WTC11 (cell line): ENCODE measurements at places on chromosomes 5 and 9. TPM values are rescaled to one million over a fixed set of nuclear protein-coding genes. Genes with fewer than 3 reads are reported as not detected.
A peak's percentile ranks its signal among the peaks of the same experiment; 100 is the strongest.

DNA sequence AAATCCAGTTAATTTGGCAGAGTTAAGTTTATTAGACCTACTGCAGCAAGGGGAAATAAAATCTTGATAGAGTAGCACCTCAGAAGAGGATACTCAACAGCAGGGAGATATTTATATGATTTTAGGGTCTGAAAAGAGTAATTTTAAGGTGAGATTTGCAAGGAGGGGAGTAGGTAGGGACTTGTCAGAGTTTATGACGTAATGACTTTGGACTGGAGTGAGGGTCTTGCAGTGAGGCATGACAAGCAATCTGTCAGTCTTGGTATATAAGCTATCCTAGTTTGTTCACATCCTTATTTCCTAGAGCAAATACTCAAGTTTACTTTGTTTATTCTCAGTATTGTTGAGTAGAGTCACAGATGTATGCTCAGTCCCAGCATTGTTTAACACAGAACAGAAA is 722.6 kb downstream of the TLE4 start:
- peaks cover 15% of the 10 kb centered on the region for H3K36me3 ChIP-seq
- no peak overlapping the region for H3K4me3 ChIP-seq
- H3K4me1 ChIP-seq, result no peaks in the 10 kb centered on the region
- H3K27ac ChIP-seq, result no peak overlapping the region

The OCLN gene
- total RNA-seq, result 58.3 to 73.2 TPM (median 70.6 TPM) in 3 replicates

DNA sequence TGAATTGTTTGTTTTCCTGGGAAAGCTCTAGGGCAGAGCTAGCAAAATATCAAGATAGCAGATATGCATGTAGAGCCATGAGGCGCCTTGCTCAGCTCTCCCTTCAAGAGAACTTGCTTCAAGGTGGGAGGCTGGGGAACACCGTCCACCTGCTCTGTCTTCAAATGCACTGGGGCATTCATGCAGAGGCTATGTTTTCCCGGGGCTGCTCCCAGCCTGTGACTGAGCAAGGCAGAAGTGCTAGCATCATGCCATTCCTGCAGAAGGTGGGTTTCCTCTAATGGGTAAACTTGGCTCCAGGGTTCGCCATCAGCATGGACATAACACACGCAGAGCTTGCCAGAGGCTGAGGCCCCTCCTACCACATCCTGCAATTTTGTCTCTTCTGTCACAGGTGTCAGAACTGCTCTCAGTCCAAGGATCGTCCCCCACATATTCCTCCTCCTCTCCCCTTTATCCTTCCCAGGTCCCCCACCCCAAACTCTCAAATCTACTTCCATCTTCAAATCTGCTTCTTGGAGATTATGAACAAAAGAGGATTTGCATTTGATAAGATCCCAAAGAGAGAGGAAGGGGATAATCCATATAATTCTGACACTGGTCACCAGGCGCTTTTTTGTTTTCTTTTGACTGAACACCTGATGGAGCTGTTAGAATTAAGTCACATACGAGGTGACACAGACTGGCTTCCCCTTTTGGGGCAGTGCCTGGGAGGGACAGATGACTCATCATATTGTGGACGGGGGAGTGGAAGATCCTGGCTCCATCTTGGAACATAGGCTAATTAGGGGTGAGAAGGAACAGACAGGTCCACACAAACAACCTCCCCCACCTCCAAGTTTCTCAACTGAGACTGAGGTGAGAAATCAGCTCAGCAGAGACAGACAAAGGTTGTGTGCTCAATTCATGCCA is 85.0 kb upstream of the TAF11L2 start:
- H3K4me1 ChIP-seq, result peaks cover 30% of the 10 kb centered on the region
- peaks cover 5% of the 10 kb centered on the region for H3K27me3 ChIP-seq
- peaks cover 5% of the 10 kb centered on the region; the same call in 1 of the 2 replicates for H3K36me3 ChIP-seq
- H3K27ac ChIP-seq, result no peak overlapping the region

The OR1Q1 gene
- total RNA-seq, result not detected in 3 replicates

The SLC4A9 gene
- 0.37 to 0.76 TPM (median 0.50 TPM) in 3 replicates for total RNA-seq

DNA sequence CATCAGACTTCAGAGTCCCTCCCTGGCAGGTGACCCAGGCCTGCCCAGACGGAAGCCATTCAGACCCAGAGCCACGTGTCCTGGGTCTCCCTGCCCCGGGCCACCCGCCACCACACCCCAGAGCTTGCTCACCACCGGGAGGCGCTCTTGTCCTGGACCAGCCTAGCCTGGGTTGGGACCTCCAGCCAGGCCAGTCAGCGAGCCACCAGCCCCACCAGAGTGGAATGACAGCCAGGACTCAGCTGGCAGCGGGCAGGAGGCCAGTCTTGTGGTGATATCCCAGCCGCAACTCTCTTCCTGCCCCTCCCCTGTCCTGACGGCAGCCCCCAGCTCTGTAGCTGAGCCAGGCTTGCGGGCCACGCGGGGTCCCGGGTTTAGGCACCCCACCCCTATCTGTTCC is 1.7 kb upstream of the PTGDS start:
- peaks cover 3% of the 10 kb centered on the region; the same call in 1 of the 2 replicates for H3K27me3 ChIP-seq
- H3K4me1 ChIP-seq, result peaks cover 3% of the 10 kb centered on the region; the same call in 1 of the 2 replicates
- H3K4me3 ChIP-seq, result no peak overlapping the region
- no peaks in the 10 kb centered on the region for H3K36me3 ChIP-seq
- peak; percentile 89 for DNase-seq

The SPEF2 gene
- total RNA-seq, result 0.15 to 0.92 TPM (median 0.64 TPM) in 3 replicates

GRCh38 chr5:14284392-14285148 is 141.4 kb downstream of the TRIO start:
- H3K4me3 ChIP-seq, result no peak overlapping the region
- peaks cover 11% of the 10 kb centered on the region; the same call in 1 of the 2 replicates for H3K36me3 ChIP-seq
- no peak for DNase-seq
- H3K27me3 ChIP-seq, result no peaks in the 10 kb centered on the region

- DNase-seq, result no peak
- no peak overlapping the region for H3K4me3 ChIP-seq
- no peaks in the 10 kb centered on the region for H3K36me3 ChIP-seq
- peaks cover 20% of the 10 kb centered on the region for H3K4me1 ChIP-seq
Observed at GRCh38 chr9:87831159-87831558, 51.5 kb upstream of the SPATA31E1 start.

DNA sequence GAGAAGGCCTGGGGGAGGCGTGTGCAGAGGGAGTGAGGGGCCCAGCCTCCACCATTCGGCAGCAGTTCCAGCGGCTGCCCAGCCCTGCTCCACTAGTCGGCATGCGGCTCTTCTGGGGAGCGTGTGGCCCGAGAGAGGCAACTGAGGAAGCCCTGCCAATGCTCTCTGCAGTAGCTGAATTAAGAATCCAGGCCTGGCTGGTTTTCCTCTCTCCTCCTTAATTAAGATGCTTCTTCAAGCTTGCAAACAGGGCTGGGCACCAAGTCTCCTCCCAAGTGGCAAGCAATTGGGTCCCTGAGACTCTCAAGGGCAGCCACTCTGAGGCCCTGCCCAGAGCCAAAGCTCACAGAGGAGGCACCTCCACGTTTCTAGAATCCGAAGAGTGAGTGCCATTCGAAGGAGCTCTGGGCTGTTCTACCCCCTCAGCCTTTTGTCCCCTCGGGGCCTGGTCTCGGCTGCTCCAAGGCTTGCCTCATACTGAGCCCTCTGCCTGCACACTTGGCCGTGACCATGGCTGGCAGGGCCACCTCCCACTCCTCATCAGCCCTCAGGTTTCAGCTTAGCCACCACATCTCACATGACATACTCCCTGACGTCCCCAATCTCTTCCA is 75.4 kb upstream of the LRRTM2 start:
- no peaks in the 10 kb centered on the region for H3K27me3 ChIP-seq
- no peaks in the 10 kb centered on the region for H3K36me3 ChIP-seq
- H3K4me1 ChIP-seq, result peaks cover 36% of the 10 kb centered on the region
- peak overlapping the region; percentile 59; the same call in 1 of the 2 replicates for H3K27ac ChIP-seq
- H3K4me3 ChIP-seq, result no peak overlapping the region

- peaks cover 19% of the 10 kb centered on the region for H3K4me1 ChIP-seq
- peak overlapping the region; percentile 69 for H3K4me3 ChIP-seq
- H3K27ac ChIP-seq, result no peak overlapping the region
- peak; percentile 32 for DNase-seq
Observed at GRCh38 chr5:128965638-128966302, 482 bp downstream of the SLC27A6 start.

The KCTD16 gene
- 0.20 to 0.73 TPM (median 0.34 TPM) in 3 replicates for total RNA-seq
